Esophagus squamous epithelium (tissue), 5 donors: ENCODE measurements at places on chromosomes 11 and 22. TPM values are rescaled to one million over a fixed set of nuclear protein-coding genes. Genes with fewer than 3 reads are reported as not detected.

The CRYBB2 gene
- total RNA-seq = not detected

The PAMR1 gene
- total RNA-seq = 1.3 TPM

The CARD18 gene
- 1.2 TPM for total RNA-seq

The GPHA2 gene
- total RNA-seq = not detected

The RPS19BP1 gene
- 70.9 TPM for total RNA-seq

The ARHGAP42 gene
- total RNA-seq = 10.1 TPM

The SHISAL1 gene
- 1.3 TPM for total RNA-seq

The OR52H1 gene
- not detected for total RNA-seq

The TRMT2A gene
- 42.8 TPM for total RNA-seq

The TTC38 gene
- total RNA-seq = 25.5 TPM

GRCh38 chr22:43734370-43735150, 77.5 kb downstream of the EFCAB6 start:
- no peak overlapping the region for H3K4me3 ChIP-seq
- no peak for DNase-seq
- H3K27ac ChIP-seq = no peak overlapping the region
- H3K27me3 ChIP-seq = peaks cover under 1% of the 10 kb centered on the region
- H3K4me1 ChIP-seq = no peaks in the 10 kb centered on the region

DNA sequence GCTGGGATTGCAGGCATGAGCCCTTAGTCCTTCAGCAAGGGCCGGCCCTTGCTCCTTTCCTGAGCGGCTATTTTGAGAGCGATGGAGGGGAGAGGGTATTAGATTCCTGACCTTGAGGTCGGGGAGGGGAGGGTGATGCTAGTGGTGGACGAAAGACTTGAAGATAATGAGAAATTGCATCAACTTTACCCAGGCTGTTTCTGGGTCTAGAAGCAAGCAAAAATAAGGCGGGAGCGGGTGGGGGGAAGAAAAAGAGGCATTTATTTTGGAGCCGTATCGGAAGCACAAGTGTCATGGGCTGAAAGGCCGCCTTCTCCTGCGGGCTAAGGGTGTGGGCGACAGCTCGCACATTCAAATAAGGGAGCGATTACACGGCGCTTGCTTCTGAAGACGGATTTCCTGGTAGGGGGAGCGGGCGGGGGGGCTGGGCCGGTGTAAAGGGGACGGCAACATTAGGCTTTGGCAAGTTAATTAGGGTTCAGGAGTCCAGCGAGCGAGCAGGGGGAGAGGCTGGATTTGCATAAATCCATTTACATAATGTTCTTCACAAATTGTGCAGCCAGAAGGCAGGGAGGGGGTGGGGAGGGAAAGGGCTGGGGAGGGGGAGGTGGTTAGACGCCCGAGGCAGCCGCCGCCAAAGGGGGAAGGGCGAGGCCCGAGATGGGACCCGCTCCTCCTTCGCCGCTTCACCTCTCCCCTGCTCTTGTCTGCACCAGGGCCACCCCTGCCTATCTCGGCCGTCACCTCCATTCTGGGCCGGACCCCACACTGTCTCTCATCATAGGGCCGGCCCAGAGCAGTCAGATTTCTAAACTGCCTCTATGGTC, 245.9 kb downstream of the MIAT start:
- no peak for DNase-seq
- H3K36me3 ChIP-seq = no peaks in the 10 kb centered on the region
- no peak overlapping the region for H3K27ac ChIP-seq
- peak overlapping the region; percentile 27 for H3K4me3 ChIP-seq
- peaks cover 39% of the 10 kb centered on the region for H3K27me3 ChIP-seq

DNA sequence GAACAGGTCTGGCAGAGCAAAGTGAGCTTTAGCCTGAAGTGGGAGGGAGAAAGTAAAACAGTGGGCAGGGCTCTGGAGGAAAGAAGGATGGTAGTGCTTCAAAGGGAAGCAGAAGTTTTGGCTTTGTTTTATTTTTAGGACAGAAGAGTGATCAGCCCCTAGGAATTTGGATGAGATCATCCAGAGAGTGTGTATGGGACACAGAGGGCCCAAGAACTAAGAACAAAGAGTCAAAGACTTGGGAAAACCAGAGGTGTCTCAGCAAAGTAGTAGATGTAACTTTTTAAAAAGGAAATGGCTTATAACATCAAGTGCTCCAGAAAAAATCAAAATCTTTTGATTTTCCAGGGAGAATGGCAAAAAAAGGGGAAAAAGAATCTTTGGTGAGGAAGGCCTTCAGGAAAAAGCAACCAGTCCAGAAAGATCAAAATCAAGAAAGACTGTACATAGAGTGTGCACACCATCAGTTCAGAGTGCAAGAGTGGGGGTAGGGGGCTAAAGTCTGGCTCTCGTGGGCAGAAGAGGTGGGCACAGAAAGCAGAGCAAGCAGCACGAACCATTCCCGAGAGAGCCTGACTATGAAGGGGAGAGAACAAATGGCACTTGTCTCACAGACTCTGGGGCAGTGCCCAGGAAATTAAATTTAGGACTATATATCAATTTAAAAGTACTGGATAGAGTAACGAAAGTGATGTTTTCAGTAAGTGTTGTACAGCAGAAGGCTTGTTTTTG, 30.0 kb downstream of the MAPK1 start:
- no peaks in the 10 kb centered on the region for H3K27me3 ChIP-seq
- no peaks in the 10 kb centered on the region for H3K36me3 ChIP-seq
- H3K4me1 ChIP-seq = peaks cover 39% of the 10 kb centered on the region

DNA sequence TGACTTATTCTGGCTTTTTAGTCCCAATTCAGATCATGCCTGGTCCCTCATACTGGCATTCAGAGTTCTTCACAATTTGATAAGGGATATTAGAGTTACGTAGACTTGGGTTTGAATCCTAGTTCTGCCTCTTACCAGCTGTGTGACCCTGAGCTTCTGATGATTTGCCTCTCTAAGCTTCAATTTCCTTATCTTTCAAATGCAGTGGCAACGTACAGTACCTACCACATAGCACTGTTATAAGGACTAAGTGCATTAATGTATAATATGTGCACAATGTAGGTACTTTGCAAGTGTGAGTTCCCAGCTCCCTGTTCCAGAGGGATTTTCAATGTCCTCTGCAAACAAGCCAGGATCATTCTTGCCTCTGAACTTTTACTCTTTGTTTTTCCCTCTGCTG, 7.3 kb downstream of the RHOG start:
- no peak for DNase-seq
- no peaks in the 10 kb centered on the region for H3K27me3 ChIP-seq
- no peak overlapping the region for H3K4me3 ChIP-seq
- H3K27ac ChIP-seq = no peak overlapping the region

DNA sequence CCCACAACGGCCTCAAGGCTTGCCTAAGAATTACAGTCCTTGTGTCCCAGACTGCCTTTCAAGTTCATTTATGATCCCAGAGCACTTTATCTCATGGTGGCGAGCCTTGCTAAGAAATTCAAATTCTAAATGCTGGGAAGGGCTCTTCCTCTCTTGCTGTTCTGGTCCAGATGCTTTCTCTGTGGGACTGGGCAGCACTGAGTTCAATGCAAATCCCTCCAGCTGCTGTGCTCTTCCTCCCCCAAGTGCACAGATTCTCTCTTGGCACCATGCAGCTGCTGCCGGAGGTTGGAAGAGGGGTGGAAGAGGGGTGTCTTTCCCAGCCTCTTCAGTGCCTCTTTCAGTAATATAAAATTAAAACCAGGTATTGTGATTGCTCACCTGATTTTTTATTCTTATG, 828.0 kb downstream of the DLG2 start:
- no peaks in the 10 kb centered on the region for H3K27me3 ChIP-seq
- DNase-seq = no peak
- H3K4me3 ChIP-seq = no peak overlapping the region
- no peaks in the 10 kb centered on the region for H3K4me1 ChIP-seq
- H3K27ac ChIP-seq = no peak overlapping the region

DNA sequence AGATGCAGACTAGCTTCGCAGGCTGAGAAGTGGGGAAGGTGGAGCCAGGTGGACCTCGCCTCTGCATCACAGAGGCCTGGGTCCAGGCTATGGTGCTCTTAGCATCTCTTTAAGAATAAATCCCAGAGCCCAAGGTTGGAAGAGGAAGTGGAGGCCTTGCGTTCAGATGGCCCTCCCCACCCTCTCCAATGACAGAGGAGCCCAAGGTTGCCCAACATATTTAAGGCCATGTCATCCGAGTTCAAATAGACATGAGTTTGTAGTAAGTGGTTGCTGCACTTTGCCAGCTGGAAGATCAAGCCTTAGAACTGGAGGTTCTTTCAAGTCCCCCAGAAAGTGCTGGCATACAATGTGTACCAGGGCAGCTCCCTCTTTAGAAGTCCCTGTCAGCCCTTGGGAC, 47.1 kb upstream of the HORMAD2 start:
- H3K36me3 ChIP-seq = no peaks in the 10 kb centered on the region
- H3K27me3 ChIP-seq = no peaks in the 10 kb centered on the region
- H3K4me1 ChIP-seq = peaks cover 31% of the 10 kb centered on the region

DNA sequence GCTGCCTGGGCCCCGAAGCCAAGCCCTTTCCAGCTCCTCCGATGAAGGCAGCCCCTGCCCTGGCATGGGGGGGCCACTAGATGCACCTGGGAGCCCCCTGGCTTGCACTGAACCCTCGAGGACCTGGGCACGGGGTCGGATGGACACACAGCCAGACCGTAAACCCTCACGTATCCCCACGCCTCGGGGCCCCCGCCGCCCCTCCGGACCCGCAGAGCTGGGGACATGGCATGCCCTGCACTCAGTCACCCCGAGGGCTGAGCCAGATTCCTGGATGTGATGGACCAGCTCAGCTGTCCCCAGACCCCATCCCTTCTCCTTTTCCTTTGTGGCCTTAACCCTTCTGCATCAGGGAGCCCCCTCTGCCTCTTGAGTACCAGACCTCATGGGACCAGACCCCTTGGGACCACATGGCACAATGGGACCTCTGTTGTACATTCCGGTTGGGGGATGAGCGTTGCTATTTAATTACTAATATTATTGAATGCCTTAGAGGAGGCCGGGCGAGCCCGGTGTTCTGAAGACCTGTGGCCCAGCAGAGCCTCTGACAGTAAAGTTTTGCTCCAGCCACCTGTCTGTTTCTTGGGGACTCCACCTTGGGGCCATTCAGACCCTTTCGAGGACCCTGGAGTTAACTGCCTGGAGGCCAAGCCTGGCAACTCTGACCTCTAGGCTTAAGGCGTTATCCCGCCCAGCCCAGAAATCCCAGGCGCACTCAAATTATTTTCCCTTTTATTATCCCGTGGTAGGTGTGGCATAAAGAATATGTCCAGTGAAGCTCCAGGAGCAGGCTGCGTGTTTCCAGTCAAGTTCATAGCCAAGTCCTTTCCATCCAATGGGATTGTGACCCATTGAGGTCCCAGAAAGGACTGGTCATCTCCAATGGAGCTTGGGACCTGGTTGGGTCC, 3.0 kb downstream of the RASL10A start:
- no peak overlapping the region for H3K4me3 ChIP-seq
- H3K27ac ChIP-seq = no peak overlapping the region
- no peaks in the 10 kb centered on the region for H3K36me3 ChIP-seq
- peaks cover 5% of the 10 kb centered on the region for H3K27me3 ChIP-seq

- H3K36me3 ChIP-seq = peaks cover 8% of the 10 kb centered on the region
- H3K27ac ChIP-seq = no peak overlapping the region
- no peak for DNase-seq
- H3K27me3 ChIP-seq = no peaks in the 10 kb centered on the region
- no peak overlapping the region for H3K4me3 ChIP-seq
Measured at GRCh38 chr22:42887523-42888507, 30.7 kb upstream of the ARFGAP3 start.

DNA sequence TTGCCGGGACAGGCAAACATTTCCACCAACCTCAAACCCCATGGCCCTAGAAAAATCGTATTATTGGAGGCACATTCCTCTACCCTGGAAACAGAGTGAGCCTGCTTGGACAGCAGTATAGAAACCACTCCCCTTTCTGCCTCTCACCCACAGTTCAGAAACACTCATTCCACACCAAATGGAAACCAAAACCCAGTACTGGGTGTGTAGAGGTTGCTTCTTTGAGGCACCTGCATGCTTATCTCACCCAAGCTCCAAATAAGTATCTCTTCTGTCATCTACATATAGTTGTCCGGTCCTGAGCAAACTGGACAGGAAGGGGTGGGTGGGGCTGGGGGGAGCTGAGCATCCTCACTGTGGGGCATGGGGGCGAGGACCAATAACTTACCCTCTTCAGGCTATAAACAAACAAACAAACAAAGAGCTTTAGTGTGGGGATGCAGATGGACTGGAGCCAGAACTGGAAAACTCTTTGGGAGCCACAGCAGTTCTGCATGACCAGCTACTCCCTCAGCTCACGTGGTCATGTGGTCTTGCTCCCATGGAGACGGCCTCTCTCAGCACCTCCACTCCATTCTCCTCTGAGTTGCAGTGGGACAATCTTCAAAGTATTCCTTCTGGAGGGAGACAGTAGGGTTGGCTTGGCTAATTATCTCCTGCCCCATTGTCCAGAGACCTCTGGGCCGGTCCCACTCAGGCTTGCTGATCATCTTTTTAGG, 1.0 kb upstream of the PLAAT2 start:
- no peaks in the 10 kb centered on the region for H3K27me3 ChIP-seq
- H3K27ac ChIP-seq = peak overlapping the region; percentile 90
- H3K36me3 ChIP-seq = no peaks in the 10 kb centered on the region
- H3K4me1 ChIP-seq = peaks cover 30% of the 10 kb centered on the region
- no peak overlapping the region for H3K4me3 ChIP-seq
- DNase-seq = no peak

DNA sequence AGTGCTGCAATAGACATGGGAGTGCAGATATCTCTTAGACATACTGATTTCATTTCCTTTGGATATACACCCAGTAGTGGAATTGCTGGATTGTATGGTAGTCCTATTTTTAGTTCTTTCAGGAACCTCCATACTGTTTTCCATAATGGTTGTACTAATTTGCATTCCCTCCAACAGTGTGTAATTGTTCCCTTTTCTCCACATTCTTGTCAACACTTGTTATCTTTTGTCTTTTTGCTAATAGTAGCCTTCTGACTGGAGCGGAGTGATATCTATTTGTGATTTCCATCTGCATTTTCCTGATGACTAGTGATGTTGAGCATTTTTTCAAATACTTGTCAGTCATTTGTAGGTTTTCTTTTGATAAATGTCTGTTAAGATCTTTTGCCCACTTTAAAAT, 128.9 kb downstream of the CTNND1 start:
- no peak overlapping the region for H3K4me3 ChIP-seq
- DNase-seq = no peak
- H3K4me1 ChIP-seq = no peaks in the 10 kb centered on the region
- H3K27ac ChIP-seq = no peak overlapping the region

GRCh38 chr11:34464591-34465051, 25.9 kb downstream of the CAT start:
- H3K36me3 ChIP-seq = peaks cover 11% of the 10 kb centered on the region
- H3K4me1 ChIP-seq = no peaks in the 10 kb centered on the region
- DNase-seq = no peak
- no peak overlapping the region for H3K27ac ChIP-seq
- H3K4me3 ChIP-seq = no peak overlapping the region

DNA sequence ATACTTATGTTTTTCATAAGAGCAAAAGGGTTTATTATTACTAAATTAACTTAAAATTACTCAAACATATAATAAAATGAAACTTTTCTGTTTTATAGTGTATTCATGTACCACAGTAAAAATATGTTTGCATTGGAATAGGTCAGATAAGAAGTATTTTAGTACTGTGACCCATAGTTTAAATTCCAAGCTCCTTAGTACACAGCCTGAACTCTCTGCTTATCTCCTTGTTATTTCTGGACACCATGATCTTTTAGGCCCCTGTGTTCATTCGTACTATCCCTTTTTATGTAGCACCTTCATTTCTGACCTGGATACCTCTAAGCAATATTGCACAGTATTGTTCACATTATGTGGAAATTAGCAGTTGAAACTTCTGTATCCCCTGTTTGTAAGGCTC, 296.7 kb upstream of the SYN3 start:
- no peaks in the 10 kb centered on the region for H3K4me1 ChIP-seq
- H3K27ac ChIP-seq = no peak overlapping the region
- no peak overlapping the region for H3K4me3 ChIP-seq
- no peaks in the 10 kb centered on the region for H3K36me3 ChIP-seq
